ENCODE measurements at places on chromosomes 4 and X. TPM values are rescaled to one million over a fixed set of nuclear protein-coding genes. Genes with fewer than 3 reads are reported as not detected.

DIPK2B gene
- total RNA-seq: 27.6 TPM

XG gene
- 7.9 TPM for total RNA-seq

INTU gene
- total RNA-seq: 17.4 TPM

SMIM10L2A gene
- 0.42 TPM for total RNA-seq

DAPP1 gene
- 1.7 TPM for total RNA-seq

ASB5 gene
- total RNA-seq: 2.5 TPM

DMP1 gene
- total RNA-seq: not detected

ZFP92 gene
- 0.90 TPM for total RNA-seq

BST1 gene
- total RNA-seq: 19.3 TPM

CFAP99 gene
- total RNA-seq: not detected

NWD2 gene
- total RNA-seq: 0.05 TPM

PGM2 gene
- total RNA-seq: 20.3 TPM

MAGEB5 gene
- not detected for total RNA-seq

PUDP gene
- 11.8 TPM for total RNA-seq

AFF2 gene
- 10.5 TPM for total RNA-seq

FAM241A gene
- 6.7 TPM for total RNA-seq

OTUD6A gene
- total RNA-seq: not detected

NPY5R gene
- total RNA-seq: 2.9 TPM

MGARP gene
- 2.1 TPM for total RNA-seq

KCND1 gene
- 6.3 TPM for total RNA-seq

DUSP9 gene
- not detected for total RNA-seq

PF4V1 gene
- total RNA-seq: not detected

TMEM31 gene
- total RNA-seq: not detected

PAGE2 gene
- not detected for total RNA-seq

RADX gene
- total RNA-seq: 0.43 TPM

MCF2 gene
- 0.33 TPM for total RNA-seq

HPSE gene
- total RNA-seq: 4.4 TPM

PASD1 gene
- not detected for total RNA-seq

ATG4A gene
- 12.9 TPM for total RNA-seq

FGD1 gene
- total RNA-seq: 7.6 TPM

ATP2B3 gene
- total RNA-seq: not detected

NIPAL1 gene
- total RNA-seq: 0.48 TPM

HEPH gene
- 54.0 TPM for total RNA-seq

CD38 gene
- total RNA-seq: 12.1 TPM

PCDH19 gene
- 0.79 TPM for total RNA-seq

SERTM2 gene
- total RNA-seq: 0.28 TPM

MXRA5 gene
- total RNA-seq: 6.3 TPM

TLR2 gene
- total RNA-seq: 39.8 TPM

UGT2B15 gene
- not detected for total RNA-seq

PABPC1L2A gene
- total RNA-seq: not detected

DCK gene
- total RNA-seq: 12.8 TPM

TMEM271 gene
- total RNA-seq: not detected

CSN3 gene
- not detected for total RNA-seq

TNMD gene
- 0.43 TPM for total RNA-seq

TLR8 gene
- total RNA-seq: 1.3 TPM

Measured in posterior vena cava (tissue), 2 donors.